Urothelium cell line (cell line): ENCODE measurements at places on chromosomes 16 and 17.
A peak's percentile ranks its signal among the peaks of the same experiment; 100 is the strongest.

GRCh38 chr16:57579361-57579665, 36.9 kb downstream of the ADGRG5 start:
- DNase-seq, result no peak

DNA sequence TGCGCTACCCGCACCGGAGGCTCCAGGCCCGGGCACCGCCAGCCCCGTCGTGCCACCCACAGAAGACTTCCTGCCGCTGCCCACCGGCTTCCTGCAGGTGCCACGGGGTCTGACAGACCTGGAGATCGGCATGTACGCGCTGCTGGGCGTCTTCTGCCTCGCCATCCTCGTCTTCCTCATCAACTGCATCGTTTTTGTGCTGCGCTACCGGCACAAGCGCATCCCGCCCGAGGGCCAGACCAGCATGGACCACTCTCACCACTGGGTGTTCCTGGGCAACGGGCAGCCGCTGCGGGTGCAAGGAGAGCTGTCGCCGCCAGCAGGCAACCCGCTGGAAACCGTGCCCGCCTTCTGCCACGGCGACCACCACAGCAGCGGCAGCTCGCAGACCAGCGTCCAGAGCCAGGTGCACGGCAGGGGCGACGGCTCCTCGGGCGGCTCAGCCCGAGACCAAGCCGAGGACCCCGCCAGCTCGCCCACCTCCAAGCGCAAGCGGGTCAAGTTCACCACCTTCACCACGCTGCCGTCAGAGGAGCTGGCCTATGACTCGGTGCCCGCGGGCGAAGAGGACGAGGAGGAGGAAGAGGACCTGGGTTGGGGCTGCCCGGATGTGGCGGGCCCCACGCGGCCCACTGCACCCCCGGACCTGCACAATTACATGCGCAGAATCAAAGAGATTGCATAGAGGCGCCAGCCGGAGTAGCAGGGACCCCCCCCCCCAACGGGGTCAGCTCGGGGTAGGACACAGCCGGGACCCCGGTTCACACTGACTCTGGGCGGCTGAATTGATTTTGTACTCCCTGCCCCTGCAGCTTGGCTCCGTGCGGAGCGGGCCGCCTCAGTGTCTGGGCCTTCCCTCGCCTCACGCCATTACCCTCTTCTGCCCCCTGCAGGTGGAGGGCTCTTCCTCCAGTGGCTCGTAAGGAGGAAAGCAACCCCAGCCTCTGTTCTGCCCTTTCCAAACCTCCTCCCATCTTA, 58.5 kb downstream of the TMEM132E start:
- DNase-seq, result peak; percentile 63

DNA sequence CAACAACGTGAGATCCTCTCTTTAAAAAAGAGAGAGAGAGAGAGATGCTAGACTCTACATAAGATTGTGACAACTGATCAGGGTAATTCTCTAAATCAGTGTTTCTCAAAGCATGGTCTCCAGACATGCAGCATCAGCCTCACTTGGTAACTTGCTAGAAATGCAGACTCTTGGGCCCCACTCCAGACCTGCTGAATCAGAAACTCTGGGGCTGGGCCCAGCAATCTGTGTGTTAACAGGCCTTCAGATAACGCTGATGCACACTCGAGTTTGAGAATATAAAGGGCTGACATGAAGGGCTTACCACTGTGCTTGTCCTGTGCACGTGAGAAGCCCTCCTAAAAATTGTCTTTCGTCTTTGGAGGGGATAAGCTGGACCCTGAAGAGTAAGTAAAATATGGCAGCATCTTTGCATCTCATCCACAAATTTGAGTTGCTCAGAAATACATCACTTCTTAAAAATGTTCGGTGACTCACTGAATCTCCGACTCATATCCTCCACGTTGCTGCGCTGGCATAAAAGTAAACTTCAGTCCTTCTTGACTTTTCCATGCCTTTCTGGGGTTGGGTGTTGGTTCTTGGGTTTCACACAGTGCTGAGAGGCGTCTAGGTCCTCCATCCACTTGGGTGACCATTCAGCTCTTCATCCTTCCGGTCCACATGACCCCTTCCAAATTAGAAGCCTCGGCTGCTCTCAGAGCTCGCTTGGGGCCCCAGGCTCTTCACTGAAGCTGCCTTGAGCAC, 26.1 kb upstream of the KDM8 start:
- peak; percentile 32 for DNase-seq

- peak; percentile 36 for DNase-seq
Observed at GRCh38 chr16:10949424-10949970, 5.1 kb downstream of the CLEC16A start.

DNA sequence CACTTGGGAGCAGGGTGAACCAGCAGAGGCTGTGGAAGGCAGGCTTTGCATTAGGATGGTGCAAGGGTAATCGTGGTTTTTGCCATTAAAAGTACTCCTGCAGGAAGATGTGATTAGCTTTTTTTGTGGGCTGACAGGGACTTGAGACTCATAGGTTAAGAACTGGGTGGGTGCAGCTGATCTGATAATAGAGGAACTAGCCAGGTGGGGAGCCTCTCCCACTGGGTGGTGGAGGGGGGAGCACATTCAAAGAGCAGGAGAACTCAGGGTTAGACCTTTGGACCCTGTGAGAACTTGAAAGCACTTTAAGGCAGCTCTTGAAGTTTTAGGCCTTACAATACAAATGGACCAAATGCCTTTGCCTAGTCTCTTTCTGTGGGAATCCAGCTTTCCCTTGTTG, 32.4 kb downstream of the CCL4 start:
- no peak for DNase-seq

GRCh38 chr16:50634090-50634489, 47.0 kb downstream of the SNX20 start:
- DNase-seq, result no peak

- no peak for DNase-seq
Observed at GRCh38 chr16:49800876-49801275, 55.0 kb downstream of the ZNF423 start.

DNA sequence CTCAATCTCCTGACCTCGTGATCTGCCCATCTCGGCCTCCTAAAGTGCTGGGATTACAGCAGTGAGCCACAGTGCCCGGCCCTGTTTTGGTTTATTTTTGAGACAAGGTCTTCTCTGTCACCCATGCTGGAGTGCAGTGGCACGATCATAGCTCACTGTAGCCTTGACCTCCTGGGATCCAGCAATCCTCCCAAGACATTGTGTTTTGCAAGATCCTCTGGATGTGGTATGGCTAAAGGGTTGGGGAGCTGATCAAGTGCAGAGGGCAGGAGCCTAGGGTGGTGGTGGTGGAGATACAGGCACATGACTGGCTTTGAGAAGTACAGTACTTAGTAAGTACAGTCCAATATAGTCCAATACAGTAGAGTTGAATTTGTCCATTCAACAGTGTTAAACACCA, 16.6 kb upstream of the TNS4 start:
- DNase-seq, result no peak

GRCh38 chr17:75864448-75864871, 9.3 kb upstream of the WBP2 start:
- DNase-seq, result no peak

DNA sequence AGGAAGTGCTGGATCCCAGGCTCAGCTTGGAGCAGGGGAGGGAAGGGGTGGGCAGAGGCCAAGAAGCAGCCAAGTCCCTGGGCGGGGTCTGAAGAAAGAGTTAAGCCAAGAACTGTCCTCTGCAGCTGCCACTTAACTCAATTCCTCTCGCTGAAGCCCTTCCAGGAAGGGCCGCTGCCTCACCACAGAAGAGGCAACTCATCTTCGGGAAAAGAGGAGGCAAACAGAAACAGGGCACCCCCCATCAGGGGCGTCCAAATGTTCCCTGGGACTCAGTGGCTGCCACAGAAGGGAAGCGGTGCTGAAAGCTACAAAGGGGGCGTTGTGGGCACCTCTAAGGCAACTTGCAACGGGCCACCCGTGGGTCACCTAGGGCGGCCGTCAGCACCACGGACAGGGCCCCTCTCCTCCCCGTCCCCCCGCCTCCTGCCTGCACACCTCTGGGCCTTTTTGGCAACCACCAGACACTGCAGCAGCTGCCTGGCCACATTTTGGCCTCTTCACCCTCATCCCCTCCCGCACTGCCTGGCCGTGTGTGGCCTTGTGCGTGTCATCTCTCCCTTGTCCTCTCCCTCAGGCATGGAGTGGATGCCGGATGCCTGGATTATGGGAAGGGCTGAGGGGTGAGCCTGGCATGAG, 2.5 kb downstream of the TLCD3B start:
- no peak for DNase-seq

- DNase-seq, result peak; percentile 62
Observed at GRCh38 chr17:33049781-33050414, 58.3 kb downstream of the SPACA3 start.

- DNase-seq, result no peak
Observed at GRCh38 chr17:75115555-75115954, 5.8 kb downstream of the ARMC7 start.

DNA sequence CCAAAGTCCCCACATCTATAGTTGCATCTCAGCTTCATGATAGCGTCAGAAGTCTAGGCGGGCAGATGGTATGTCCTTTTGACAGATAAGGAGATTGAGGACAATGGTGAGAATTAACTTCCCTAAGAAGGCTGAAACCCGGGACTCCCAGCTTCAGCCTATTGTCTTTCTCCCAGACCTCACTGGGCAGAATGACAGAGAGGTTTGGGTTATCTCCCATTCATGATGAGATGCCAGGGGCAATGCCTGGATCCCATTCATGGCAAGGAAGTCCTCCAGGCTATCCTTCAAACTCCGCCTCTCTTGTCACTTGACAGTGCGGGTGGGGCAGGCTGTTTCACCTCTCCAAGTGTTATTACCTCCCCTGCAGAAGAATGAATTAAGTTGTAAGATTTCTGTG, 100.3 kb downstream of the IRX5 start:
- no peak for DNase-seq

- DNase-seq, result no peak
Observed at GRCh38 chr17:14038206-14038605, 31.1 kb upstream of the COX10 start.

DNA sequence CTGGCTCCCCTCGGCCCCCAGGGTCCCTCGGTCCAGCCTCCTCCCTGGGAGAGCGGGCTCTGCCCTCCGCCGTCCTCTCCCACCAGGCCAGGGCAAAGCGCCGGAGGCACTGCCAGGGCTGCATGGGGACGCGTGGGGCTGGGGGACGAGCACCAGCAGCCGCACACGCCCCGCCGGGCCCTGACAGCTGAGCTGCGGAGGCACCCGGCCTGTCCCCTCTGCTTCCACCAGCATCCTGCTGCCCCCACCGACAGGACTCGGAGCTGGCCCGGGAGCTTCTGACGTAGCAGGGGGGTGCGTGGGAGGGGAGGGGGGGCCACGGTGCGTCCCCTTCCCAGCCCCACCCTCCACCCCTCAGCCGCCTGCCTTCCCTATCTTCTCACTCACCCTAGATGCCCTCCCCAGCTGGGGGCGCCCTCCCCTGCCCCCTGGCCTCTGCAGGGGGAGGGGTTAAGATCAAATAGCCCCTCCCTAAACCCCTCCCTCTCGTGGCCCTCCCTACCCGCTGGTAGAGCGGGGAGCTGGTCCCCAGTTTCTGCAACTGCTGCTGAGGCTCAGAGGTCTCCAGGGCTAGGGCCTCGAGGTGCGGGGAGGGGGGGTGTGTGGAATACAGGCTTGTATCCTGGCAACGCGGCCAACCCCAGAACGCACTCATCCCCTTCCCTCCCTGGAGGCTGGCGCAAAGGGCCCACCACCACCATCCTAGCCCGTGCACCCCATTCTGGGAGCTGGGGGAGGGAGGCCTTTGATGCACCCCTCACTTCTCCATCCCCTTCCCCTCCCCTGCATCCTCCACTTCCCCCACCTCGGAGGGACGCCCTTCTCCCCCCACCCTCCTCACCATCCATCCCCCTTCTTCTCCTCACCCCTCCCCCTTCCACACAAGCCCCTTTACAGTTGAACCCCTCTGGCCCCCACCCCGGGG, 1.0 kb downstream of the SRCIN1 start:
- DNase-seq, result peak; percentile 28
